H1 (cell line): ENCODE measurements at places on chromosomes 16 and 17. TPM values are rescaled to one million over a fixed set of nuclear protein-coding genes. Genes with fewer than 3 reads are reported as not detected.

The DNAH17 gene
- total RNA-seq, result 0.67 and 1.1 TPM in 2 replicates

The KRTAP4-1 gene
- total RNA-seq, result not detected in 2 replicates

The MAP2K3 gene
- total RNA-seq, result 32.4 and 33.5 TPM in 2 replicates

The FBXO31 gene
- 20.7 and 21.6 TPM in 2 replicates for total RNA-seq

The MBTD1 gene
- total RNA-seq, result 51.4 TPM in 2 replicates

The ASB16 gene
- 0.19 TPM in 1 of 2 replicates, not detected in the other for total RNA-seq

The ZNF19 gene
- 3.5 TPM in 2 replicates for total RNA-seq

The P3H4 gene
- 22.6 and 23.4 TPM in 2 replicates for total RNA-seq

The ZNF385C gene
- 2.5 and 3.9 TPM in 2 replicates for total RNA-seq

DNA sequence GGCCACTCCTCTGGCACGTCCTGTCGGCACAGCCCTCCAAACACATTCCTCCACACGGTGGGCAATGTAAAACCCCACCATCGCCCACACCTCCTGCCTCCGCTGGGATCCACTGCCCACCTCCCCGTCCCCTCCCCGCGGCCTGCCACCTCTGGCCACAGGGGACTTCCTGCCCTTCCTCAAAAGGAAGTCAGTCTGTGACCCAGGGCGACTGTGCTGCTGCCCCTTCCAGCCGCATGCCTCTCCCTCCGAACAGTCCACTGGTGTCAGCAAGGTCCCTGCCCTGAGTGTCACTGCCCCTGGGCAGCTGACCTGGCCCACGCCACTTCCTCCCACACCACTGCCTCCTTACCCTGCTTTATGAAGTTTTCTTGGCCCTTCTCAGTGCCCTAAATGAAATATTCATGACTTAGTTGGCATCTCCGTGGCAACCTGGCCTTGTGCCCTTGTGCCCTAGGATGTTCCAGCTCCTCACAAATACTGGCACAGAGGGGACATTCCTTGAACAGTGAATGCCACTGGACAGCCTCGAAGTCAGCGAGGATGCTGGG is 2.0 kb downstream of the PLD6 start:
- no peaks in the 10 kb centered on the region for H3K36me3 ChIP-seq
- no peak overlapping the region for H3K4me3 ChIP-seq

DNA sequence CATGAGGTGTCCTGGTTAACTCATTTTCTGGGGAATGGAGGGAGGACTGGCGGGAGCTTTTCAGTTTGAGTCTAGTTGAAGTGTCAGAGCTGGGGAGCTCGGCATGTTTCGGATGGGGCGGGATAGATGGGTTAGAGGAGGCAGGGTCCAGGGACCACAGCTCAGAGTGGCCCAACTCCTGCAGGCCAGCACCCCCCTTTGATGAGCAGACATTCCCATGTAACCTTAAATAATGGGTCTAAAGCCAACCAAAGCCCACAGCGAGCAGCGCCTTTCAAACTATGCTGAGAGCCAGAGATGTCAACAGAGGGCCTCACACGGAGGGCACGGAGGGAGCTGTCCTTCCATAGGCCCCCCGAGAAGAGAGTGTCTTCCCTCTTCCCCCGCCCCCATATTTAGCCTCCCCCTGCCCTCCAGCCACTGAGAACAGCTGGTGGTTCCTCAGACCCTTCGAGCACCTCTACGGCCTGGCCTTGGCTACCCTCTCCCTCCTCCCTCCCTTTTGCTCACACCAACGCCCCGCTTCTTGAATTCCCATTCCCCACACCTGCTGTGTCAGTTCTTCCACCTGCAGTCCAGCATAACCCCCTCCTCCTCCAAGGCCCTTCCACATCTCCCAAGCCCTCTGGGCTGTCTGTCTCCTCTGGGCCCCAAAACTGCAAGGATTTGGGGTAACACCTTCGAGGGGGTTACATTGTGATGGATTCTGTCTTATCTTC is 21.8 kb downstream of the RAB11FIP4 start:
- H3K27ac ChIP-seq, result no peak overlapping the region
- H3K4me1 ChIP-seq, result peaks cover 27% of the 10 kb centered on the region
- H3K36me3 ChIP-seq, result no peaks in the 10 kb centered on the region
- no peak overlapping the region for H3K4me3 ChIP-seq
- DNase-seq, result no peak

DNA sequence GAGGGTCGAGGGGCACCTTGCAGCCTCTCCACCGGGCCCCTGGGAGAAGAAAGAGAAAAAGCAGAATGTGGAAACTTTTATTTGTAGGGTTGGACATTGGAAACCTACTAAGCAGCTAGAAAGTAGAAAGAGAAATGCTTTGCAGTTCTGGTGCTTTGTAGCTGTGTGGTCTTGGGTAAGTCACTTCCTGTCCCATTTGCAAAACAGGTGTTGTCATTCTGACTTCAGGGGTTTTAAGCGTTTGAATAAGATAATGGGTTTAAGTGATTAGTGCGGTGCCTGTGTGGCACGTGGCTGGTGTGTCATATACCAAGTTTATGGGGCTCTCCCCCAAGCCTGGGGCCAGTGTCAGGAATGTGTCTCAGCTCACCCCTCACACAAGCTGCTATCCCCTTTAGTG is 1.6 kb downstream of the CA4 start:
- H3K27ac ChIP-seq, result no peak overlapping the region
- H3K36me3 ChIP-seq, result no peaks in the 10 kb centered on the region
- H3K4me3 ChIP-seq, result no peak overlapping the region
- H3K4me1 ChIP-seq, result no peaks in the 10 kb centered on the region

- no peak overlapping the region for H3K4me3 ChIP-seq
- H3K27me3 ChIP-seq, result no peaks in the 10 kb centered on the region
- H3K36me3 ChIP-seq, result no peaks in the 10 kb centered on the region
Measured at GRCh38 chr16:10608687-10609401, 28.4 kb upstream of the EMP2 start.

DNA sequence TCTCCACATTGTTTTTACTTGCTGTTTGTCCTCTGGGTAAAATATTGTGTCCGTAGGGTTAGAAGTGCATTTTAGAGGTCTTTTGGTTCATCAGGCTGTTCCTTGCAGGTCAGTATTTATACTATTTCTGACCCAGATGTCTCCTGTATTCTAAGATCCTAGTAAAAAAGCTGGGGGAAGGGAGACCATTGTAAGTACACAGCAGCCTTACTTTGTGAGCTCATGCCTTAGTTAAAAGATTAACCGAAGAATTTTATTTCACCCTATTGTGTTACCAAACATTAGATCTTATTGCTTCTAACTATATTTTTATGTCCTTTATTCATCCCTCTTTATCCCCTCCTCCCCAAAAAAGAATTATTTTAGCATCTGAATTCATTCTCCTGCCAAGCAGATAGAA is 444.1 kb upstream of the RBFOX1 start:
- no peak for DNase-seq
- no peaks in the 10 kb centered on the region for H3K27me3 ChIP-seq
- no peaks in the 10 kb centered on the region; the same call in 1 of the 2 replicates for H3K4me1 ChIP-seq

- DNase-seq, result no peak
- H3K27me3 ChIP-seq, result no peaks in the 10 kb centered on the region
- H3K4me1 ChIP-seq, result no peaks in the 10 kb centered on the region
- no peak overlapping the region for H3K27ac ChIP-seq
- H3K4me3 ChIP-seq, result no peak overlapping the region
Measured at GRCh38 chr16:63690961-63691360, 1430.9 kb downstream of the CDH11 start.

GRCh38 chr17:31132977-31133376 is 38.2 kb downstream of the NF1 start:
- H3K4me1 ChIP-seq, result peaks cover 3% of the 10 kb centered on the region
- no peak overlapping the region for H3K4me3 ChIP-seq
- no peaks in the 10 kb centered on the region for H3K36me3 ChIP-seq
- no peak for DNase-seq
- no peak overlapping the region for H3K27ac ChIP-seq

GRCh38 chr17:67171560-67171959 is 73.4 kb downstream of the HELZ start:
- H3K4me1 ChIP-seq, result no peaks in the 10 kb centered on the region
- no peak overlapping the region for H3K27ac ChIP-seq
- H3K4me3 ChIP-seq, result no peak overlapping the region

GRCh38 chr17:60333628-60334031 is 58.3 kb downstream of the USP32 start:
- no peaks in the 10 kb centered on the region for H3K36me3 ChIP-seq
- no peak overlapping the region for H3K27ac ChIP-seq
- DNase-seq, result no peak

- no peak for DNase-seq
- H3K4me3 ChIP-seq, result no peak overlapping the region
- H3K27ac ChIP-seq, result no peak overlapping the region
- no peaks in the 10 kb centered on the region for H3K4me1 ChIP-seq
- H3K27me3 ChIP-seq, result no peaks in the 10 kb centered on the region; the same call in 1 of the 2 replicates
Measured at GRCh38 chr17:79407385-79407784, 203.5 kb downstream of the RBFOX3 start.

GRCh38 chr17:50466371-50467113 is 2.1 kb downstream of the CHAD start:
- H3K4me1 ChIP-seq, result no peaks in the 10 kb centered on the region
- H3K36me3 ChIP-seq, result no peaks in the 10 kb centered on the region
- H3K4me3 ChIP-seq, result no peak overlapping the region
- H3K27ac ChIP-seq, result no peak overlapping the region

- H3K4me1 ChIP-seq, result no peaks in the 10 kb centered on the region; the same call in 1 of the 2 replicates
- H3K27ac ChIP-seq, result no peak overlapping the region
- H3K36me3 ChIP-seq, result peaks cover 12% of the 10 kb centered on the region; the same call in 1 of the 2 replicates
- no peaks in the 10 kb centered on the region for H3K27me3 ChIP-seq
Measured at GRCh38 chr17:82804442-82805191, 35.2 kb downstream of the ZNF750 start.
